ENCODE measurements at places on chromosomes 2 and 18.

DNA sequence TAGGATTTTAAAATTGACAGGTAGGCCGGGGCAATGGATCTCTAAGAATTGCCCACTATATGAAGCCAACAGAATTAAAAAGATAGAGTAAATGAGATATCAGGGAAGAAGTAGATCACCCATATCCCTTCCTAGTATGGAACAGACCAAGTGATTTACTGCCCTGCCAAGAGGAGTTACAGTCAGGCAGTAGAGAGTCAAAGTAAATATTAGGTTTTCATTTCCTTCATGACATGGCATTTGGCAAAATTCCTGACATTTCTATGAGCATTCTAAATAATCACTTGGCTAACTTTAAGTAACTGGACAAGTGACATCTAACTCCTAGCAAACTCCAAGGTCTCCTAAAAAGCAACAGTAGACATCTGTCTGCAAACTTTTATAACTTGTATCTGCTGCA, 33.5 kb downstream of the GALNT5 start:
- no peak for DNase-seq

- DNase-seq: no peak
These were observed 32.3 kb downstream of the CYP26B1 start for GRCh38 chr2:72115110-72116080.

- no peak for DNase-seq
These were observed 251.8 kb downstream of the ZEB2 start for GRCh38 chr2:144268036-144268678.

DNA sequence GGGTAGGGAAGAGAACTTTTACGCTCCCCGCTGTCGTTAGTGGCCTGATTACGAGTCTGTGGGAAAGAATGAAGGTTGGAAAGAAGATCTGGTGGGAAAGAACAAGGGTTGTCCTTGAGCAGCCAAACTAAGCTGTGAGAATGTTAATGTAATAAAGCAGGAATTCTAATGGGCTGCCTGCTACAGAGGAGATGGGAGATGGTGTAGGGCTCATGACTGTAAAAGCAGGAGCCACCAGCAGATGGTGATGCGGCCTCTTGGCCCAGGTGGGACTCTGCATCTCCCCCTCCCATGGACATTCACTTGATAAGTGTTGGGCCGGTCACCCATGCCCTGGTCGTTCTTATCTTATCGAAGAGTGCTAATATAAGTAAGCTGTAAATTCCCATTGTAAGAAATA, 150.0 kb downstream of the NEDD4L start:
- DNase-seq: no peak

- DNase-seq: no peak
These were observed 1173.9 kb upstream of the TMEFF2 start for GRCh38 chr2:193368615-193369014.

GRCh38 chr2:158955842-158956365, 12.5 kb upstream of the TANC1 start:
- no peak for DNase-seq

- DNase-seq: no peak
These were observed 24.5 kb upstream of the RAPH1 start for GRCh38 chr2:203559641-203560040.

DNA sequence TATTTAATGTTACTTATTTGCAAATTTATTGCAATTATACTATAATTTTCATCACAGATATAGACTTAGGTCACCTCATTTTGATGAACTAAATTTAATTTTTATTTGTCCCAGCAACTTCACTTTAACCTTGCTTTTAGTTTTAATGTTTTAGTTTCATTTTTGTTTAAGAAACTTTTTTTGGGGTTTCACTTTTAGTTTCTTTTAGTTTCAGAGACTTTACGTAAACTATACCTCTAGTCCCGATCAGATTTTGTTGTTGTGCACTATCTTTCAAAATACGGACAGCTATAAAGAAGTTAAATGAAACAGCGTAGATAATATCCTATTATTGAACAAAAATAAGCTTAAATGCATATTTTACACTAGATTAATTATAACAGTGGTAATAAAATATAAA, 460.5 kb downstream of the ERBB4 start:
- DNase-seq: no peak

DNA sequence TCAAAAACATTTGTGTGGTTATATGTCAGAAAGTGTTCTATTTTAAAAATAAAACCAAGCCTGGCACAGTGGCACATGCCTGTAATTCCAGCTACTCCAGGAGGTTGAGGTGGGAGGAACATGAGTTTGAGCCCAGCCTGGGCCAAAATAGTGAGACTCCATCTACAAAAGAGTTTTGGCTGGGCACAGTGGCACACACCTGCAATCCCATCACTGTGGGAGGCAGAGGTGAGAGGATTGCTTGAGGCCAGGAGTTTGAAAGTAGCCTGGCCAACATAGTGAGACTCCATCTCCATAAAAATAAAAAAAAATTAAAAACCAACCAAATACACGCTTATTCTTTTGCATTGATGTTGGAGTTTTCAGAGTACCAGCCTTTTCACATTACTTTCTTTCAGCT, 9.6 kb downstream of the ANKRD12 start:
- no peak for DNase-seq

GRCh38 chr2:9255416-9255815, 48.8 kb downstream of the ASAP2 start:
- no peak for DNase-seq

DNA sequence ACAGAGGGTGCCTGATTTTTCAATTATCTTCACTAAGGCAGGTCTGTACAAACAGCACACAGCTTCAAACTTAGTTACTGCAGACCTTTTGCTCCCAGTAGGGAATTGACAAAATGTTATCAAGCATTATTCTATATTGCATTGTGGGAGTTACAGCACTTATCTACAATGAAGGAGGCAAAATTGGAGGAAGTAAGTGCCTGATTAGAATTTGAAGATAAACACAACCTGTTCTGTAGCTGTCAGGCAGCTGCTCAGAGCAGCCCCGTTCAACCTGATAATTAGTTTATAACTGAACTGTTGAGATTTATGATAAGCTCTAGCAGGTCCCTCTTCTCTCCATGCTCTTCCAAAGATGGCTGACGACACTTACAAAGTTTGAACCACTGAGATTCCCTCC, 364.4 kb upstream of the CYRIA start:
- no peak for DNase-seq

GRCh38 chr2:151973901-151974199, 125.0 kb downstream of the CACNB4 start:
- no peak for DNase-seq

DNA sequence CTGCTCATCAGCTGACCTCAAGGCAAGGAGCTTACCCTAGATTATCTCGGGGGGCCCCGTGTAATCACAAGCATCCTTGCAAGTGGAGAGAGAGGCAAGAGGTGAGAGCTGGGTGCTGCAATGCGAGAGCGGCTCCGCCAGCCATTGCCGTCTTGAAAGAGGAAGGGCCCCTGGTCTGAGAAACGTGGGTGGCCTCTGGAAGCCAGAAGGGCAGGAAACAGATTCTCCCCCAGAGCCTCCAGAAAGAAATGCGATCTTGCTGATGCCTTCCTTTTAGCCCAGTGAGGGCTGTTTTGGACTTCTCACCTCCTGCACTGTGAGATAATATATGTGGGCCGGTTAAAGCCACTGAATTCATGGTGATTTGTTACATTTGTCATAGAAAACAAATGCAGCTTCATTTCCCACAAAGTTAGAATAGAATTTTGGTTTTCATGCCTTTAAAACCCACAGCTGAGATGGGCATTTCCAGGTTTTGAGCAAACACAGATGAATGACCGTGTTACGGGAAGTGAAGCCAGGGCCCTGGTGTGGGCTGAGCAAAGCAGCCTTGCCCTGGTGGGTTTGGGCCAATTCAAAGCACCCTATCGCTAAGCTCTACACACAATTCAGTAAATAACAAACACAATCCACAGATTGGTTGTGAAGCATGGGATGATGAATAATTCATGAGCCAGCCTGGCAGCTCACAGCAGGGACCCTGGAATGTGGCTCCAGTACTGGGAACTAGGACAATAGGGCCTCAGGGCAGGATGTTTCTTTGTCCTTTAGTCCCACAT, 319.9 kb upstream of the HS6ST1 start:
- DNase-seq: no peak

DNA sequence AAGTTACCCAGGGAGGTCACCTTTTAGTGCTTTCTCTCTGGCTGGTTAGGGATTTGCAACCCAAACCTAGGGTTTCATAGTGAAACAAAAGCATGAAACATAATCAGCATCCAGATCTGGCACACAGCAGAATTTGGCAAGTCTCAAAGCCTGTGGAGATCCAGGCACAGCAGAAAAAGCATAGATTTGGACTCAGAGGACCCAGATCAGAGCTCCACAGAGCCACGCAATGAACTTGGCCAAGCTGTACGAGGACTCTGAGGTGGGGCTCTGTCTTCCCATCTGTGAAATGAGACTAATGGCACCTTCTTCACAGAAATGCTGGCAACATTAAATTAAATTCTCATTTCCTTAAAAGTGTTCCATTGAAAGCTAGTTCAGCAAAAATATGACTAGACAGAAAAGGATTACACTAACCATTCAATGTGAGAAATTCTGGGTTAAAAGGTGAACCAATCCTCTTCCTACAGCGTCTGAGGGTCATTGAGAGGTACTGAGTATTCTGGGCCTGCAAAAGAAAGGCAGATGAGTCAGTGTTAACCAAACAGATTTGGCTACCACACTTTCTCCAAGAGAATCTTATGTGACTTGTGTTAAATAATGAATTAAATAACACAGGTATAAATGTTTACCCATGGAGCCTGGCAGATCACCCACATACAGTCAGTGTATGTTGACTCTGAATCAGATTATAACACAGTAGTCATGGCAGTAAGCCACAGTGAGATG, 266.3 kb downstream of the MREG start:
- DNase-seq: no peak

DNA sequence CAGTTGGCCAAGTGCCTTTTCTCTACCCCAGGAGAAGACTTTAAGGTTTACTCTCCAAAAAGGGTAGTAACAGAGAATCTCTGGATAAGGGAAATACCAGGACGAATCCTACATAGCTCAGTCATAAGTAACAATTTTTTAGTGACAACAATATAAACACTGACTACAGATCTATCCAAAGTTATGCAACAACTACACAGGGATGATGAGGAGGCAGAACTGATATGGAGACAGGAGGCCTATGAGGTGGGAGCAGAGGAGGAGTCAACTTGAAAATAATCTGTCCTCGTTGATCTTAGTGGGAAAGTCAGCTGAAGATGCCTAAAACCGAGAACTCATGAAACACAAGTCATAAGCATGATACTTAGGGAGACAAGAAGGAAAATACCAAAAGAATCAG, 40.2 kb downstream of the SLC35F5 start:
- no peak for DNase-seq

- no peak for DNase-seq
These were observed 23.3 kb upstream of the CREB1 start for GRCh38 chr2:207506426-207506825.

Measured in activated effector memory CD4-positive, alpha-beta T cell treated with anti-CD3 and anti-CD28 coated beads, Interleukin-2, amount 50 U/mL, for 16 hours (primary cell).